ENCODE measurements at places on chromosomes 2 and 18.

DNA sequence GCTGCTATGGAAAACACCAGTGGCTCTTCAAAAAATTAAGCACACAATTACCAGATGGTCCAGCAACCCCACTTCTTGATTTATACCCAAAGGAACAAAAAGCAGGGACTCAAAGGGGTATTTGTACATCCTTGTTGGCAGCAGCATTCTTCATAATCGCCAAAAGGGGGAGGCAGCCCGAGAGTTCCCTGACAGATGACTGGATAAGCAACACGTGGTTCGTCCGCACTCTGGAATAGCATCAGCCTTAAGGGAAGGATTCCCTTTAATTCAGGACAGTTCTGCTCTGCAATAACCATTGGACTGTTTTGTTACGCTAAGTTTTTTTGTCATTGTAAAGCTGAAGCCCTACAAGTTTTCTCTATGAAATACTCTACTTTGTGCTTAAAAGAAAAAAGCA lies 76.7 kb upstream of the TWIST2 start:
- no peak for DNase-seq

DNA sequence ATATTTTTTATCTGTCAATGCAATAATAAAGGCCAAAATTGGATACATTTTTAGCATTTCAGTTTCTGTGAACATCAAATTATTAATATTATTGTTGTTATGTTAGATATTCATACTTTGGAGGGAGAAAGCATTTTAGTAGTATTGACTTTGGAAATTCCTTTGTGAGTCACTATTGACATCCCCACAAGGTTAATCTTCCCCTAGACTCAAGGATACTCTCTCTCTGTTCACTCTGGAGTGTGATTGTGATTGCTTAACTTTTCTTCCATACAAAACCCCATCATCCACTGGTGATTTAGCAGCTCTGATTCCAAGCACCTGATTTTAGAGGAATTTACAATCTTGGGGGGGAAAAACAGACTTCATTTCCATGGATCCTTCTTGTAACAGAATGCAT lies 352.0 kb downstream of the THSD7B start:
- no peak for DNase-seq

DNA sequence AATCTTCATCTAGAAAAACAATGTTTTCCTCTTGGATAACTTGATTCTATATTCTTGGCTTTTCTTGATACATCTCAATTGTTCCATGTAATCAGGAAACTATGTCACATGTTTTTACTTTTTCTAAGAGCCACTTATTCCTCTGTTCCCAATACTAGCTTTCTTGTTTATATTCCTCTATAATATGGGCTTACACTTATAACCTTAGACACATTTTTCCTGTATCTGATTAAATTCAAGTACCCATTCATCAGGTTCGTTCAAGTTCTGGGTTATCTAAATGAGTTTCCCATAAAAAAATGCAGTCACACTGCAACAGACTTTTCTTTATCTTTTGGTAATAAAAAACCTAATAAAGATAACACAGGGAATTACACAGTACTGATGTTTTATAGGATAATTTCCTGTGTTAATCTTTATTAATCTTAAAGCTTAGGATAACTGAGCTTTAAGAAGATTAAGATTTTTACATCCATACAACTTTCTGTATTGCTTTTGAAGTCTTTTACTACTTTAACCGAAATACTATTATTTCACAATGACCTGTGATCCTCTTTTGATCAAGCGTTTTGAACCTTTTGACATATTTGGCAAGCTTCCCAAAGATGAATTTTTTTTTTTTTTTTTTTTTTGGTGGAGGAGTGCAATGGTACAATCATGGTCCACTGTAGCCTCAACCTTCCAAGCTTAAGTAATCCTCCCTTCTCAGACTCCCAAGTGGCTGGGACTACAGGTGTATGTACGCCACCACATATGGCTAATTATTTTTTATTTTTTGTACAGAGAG lies 44.3 kb upstream of the C2orf66 start:
- no peak for DNase-seq

DNA sequence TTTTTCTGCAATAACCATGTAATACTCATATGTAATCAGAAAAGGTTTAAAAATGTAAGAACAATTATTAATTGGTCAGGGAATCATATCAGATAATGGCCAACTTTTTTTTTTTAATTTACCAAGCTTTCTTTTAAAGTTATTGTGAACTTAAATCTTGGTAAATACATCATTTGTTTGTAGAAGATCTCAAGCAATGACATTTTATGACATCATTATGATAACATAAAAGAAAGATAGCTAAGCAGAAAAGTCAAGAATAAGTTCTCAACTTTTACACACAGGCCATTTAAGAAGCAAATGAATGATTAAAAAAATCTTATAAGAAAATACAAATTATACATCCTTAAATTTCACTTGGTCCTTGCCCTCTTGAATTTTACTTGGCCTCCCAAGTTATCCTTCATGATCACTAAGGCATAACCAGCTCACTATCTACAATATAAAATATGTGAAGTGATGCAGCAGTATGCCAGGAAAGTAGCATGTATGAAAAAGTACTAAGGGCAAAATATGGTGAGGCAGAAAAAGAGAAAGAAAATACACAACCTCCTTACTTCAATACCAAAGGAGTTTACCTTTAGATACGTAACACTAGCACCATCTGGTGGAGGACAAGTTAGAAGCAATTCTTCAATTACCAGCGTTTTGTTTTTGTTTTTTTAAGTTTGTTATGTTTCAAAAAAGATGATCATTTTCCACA lies 116.6 kb downstream of the SRBD1 start:
- no peak for DNase-seq

DNA sequence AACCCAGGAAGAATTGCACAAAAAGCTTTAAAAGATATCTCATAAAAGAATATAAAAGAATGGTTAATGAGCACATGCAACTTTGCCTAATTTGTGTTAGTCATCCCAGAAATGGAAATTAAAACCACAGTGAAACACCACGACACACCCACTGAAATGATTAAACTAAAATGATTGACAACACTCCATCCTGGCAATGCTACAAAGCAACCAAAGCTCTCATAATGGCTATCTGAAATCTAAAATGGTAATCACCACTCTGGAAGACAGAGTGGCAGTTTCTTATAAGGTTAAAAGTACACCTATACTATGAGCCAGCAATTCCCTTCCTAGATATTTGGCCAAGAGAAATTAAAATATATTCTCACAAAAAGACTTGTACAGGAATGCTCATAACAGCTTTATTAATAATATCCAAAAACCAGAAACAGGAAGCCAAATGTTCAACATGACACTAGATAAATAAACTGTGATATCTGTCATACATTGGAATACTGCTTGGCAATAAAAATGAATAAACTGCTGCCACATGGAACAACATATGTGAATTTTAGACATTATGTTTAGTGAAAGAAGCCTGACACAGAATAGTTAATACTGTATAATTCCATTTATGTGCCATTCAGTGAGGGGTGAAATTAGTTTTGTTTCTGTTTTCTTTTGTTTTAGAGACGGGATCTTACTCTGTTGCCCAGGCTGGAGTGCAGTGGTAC lies 105.3 kb upstream of the BCL2L11 start:
- DNase-seq = no peak

DNA sequence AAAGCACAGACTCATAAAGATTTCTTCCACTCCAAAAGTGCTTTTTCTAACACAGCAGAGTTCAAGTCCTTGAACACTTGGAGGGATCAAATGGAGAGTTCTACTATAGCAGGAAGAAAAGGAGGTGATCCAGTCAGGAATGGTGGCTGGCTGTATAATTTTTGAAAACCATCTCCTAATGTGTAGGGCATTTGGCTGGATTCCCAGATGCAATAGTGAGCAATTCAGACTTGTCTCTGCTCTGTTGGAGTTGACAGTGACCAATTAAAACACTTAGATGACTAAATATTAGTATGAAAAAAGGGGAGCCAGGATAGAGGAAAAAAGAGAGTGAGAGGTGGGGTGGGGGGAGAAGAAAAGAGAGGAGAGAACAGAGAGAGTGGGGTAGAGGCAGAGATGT lies 5.3 kb upstream of the G6PC2 start:
- DNase-seq = no peak

DNA sequence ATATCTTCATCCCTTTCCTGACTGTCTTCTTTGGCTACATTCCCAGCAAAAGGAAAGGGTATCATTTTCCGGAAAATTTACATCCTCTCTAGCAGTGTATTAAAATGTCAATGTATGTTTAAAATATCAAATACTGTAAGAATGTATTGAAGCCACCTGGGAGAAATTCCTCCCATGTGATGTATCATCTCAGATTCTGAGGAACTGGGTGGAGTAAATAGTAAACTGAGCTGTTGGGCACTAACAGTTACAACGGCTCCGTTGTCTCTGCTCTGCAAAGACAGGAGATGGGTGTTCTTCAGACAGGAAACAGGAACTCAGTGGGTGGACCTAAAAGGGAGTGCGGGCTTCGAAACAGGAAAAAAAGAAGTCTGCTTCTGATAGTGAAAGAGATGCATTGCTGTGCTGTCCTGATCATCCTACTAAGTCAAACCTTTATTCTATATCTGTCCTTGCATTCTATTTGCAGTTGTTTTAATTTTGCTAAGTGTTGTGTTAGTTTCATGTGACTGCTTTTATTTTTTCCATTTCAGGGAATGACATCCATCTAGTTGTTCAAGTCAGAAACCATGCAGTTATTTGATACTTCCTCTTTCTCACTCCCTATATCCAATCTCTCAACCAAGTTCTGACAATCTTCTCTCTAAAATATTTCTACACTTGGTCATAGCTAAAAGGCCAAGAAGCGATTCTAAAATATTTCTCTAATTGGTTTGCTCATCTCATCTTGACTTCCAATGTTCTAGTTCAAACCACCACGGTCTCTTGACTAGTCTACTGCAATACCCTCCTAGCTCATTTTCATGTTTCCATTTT lies 19.4 kb downstream of the DOK1 start:
- no peak for DNase-seq

DNA sequence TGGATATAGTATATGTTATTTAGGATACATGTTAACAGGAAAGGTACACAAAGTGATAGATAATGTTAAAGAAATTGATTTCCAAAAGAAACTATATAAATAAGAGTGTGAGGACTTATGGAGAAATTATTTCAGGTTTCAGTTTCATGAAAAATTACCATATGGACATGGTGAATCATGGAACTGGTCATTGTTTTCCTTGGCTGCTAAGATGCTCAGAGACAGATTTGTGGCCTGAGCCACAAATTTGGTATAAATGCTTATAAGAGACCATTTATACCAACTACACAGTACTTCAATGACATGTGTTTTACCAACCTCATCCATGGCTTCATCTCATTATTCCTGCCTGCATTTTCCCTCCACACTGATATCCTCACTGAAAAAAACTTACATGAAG lies 188.1 kb downstream of the FMNL2 start:
- DNase-seq = no peak

DNA sequence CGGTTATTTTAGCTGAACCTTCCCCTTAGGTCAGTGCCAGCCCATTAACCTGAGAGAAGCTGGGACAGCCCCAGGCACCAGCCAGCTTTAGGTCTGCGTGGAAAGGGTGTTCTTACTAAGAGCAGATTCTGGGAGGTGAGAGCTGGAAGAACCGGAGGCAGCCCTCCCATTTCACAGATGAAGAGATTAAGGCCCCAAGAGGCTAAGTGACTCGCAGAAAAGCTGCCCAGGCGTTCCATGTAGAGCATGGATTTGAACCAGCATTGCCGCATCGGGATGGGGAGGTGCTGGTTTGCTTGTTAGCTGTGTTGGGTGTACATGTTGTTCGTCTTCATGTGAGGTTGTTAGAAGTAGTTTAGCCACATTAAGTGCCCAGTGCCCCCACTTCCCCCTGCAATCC lies 203.2 kb downstream of the AGAP1 start:
- DNase-seq = no peak

- DNase-seq = no peak
Observed at GRCh38 chr2:66578054-66578686, 143.2 kb downstream of the MEIS1 start.

DNA sequence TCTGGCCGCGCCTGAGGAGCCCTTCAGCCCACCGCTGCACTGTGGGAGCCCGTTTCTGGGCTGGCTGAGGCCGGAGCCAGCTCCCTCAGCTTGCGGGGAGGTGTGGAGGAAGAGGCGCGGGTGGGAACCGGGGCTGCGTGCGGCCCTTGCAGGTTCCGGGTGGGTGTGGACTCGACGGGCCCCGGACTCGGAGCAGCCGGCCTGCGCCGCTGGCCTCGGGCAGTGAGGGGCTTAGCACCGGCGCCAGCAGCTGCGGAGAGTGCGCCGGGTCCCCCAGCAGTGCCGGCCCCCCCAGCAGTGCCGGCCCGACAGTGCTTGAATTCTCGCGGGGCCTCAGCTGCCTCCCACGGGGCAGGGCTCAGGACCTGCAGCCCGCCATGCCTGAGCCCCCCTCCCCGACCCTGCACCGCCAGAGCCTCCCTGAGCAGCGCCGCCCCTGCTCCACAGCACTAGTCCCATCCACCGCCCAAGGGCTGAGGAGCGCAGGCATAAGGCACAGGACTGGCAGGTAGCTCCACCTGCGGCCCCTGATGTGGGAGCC lies 534.2 kb downstream of the ZNF804A start:
- DNase-seq = no peak

DNA sequence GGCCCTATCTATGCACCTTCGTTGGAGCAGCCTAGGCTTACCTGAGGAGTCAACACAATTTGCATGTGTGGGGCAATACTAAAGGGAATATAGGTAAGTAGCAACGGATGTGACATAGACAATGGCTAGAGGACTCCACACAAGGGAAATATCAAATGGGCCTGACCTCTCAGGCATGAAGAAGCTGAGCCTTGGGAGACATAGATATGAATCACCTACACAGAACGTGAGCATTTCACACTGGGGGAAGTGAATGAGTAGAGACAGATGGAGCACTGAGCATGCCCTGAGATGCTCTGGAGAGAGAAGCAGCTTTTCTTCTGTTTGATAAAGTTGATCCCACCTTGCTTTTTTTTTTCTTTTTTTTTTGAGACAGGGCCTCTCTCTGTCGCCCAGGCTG lies 97.9 kb downstream of the ATL2 start:
- DNase-seq = no peak

DNA sequence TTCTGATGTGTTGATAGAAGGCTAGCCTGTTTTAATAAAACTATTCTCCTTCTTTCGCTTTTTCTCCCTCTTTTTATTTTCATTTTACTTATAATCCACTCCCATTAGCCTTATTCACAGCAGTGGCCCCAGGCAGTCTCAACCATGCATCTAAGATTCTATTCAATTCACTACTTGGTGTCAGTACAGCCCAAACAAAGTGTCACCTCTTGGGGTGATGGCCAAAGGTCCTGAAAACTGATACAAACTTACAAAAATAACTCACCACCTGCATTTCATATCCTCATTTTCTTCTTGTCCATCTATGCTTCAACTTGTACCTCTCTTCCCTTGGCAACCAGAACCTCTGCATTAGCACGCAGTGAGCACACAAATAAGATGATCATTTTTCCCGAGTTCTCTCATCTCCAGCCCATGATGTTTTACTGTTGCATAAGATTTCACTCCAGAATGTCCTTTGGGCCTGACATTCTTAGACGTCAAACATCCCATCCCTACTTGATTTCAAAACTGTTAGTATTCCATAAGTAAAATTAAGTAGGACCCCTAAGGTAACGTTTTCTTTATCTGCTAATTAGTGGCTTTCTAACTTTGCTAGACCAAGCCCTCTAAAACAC lies 559.3 kb upstream of the TNP1 start:
- DNase-seq = no peak

GRCh38 chr2:26646986-26647672 lies 6.0 kb upstream of the CIB4 start:
- no peak for DNase-seq

- no peak for DNase-seq
Observed at GRCh38 chr2:42829671-42830440, 37.5 kb upstream of the HAAO start.

- DNase-seq = no peak
Observed at GRCh38 chr2:219713110-219713509, 85.7 kb downstream of the SLC4A3 start.

- DNase-seq = no peak
Observed at GRCh38 chr2:2938481-2938880, 439.1 kb downstream of the EIPR1 start.

All from stimulated activated CD4-positive, alpha-beta T cell treated with anti-CD3 and anti-CD28 coated beads, Interleukin-4, amount 100 ng/mL, for 48 hours (primary cell).